Naive B cell (primary cell): ENCODE measurements at places on chromosomes 3 and 15. TPM values are rescaled to one million over a fixed set of nuclear protein-coding genes. Genes with fewer than 3 reads are reported as not detected.

- DNase-seq = peak; percentile 12
- no peak overlapping the region for H3K27ac ChIP-seq
- no peak overlapping the region for H3K4me3 ChIP-seq
- H3K36me3 ChIP-seq = no peaks in the 10 kb centered on the region
These were observed 56.0 kb downstream of the KBTBD12 start for GRCh38 chr3:127970966-127971592.

DNA sequence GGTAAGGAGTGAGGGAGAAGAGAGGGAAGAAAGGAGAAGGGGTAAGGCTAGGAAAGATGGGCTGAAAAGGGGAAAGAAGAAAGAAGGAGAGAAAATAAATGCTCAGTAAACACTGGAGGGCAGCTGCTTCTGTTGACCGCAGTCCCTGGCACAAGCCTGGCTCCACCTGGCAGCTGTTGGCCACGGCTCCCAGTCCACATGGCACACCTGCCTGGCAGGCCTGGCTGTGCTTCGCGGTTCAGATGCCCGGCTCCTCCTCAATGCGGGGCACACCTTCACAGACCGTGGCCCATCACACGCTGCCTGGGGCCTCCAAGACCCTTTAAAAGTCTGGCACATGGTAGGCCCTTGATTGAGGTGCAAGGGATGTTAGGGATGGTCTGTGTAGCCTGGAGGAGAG, 516.8 kb upstream of the PROK2 start:
- H3K4me1 ChIP-seq = peaks cover 13% of the 10 kb centered on the region
- H3K27me3 ChIP-seq = peaks cover 14% of the 10 kb centered on the region
- DNase-seq = no peak
- no peak overlapping the region for H3K4me3 ChIP-seq

DNA sequence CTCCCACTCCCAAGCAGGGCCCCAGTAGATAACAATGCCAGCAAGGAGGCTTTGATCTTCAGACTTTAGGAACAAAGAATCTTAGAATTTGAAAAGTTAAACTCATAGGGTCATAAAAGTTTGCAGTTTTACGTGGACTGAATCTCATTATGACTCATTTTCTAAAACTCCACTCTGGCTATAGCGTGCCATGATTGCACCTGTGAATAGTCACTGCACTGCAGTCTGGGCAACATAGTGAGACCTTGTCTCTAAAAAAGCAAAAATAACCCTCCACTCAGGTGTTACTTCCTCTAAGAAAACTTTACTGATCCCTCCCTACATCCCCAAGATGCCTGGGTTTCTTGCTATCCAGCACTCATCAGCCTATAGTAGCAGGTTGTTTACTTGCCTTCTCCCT, 104.5 kb downstream of the IL20RB start:
- no peak overlapping the region for H3K4me3 ChIP-seq
- peaks cover 37% of the 10 kb centered on the region for H3K27me3 ChIP-seq

The PGBD4 gene
- polyA plus RNA-seq = 2.7 TPM

The CYP19A1 gene
- not detected for polyA plus RNA-seq

DNA sequence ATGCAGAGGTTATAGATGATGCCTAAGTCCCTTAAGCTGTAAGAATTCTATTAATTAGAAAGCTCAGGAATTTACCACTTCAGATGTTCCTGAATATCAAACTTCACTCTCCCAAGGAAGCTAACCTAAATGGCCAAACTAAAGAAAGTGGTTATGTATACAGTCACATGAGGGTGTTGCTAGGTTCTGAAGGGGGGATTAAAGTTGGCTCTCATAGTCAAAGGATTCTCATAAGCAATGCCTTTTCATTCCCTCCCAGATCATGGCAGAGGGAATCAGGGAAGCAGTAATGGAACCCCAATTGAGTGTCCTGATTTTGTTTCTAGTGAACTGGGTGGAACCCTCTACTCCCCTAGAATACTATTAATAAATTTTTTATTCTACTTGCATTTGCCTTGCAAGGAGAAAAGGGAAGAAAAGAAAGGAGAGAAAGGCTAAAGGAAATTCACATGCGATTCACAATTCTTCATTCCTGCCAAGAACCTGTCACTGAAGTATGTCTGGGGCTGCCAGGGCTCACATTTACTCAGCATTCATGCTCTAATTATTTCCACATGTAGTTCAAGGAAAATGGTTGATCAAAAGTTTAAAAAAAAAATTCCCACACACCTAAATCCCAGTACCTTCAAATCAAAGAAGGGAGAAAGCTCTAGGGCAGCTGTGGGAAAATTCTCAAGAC, 25.1 kb downstream of the FSTL1 start:
- DNase-seq = no peak
- no peak overlapping the region for H3K27ac ChIP-seq
- peaks cover 13% of the 10 kb centered on the region for H3K27me3 ChIP-seq
- H3K36me3 ChIP-seq = no peaks in the 10 kb centered on the region
- no peaks in the 10 kb centered on the region for H3K4me1 ChIP-seq
- no peak overlapping the region for H3K4me3 ChIP-seq

The GPR15 gene
- polyA plus RNA-seq = 0.32 TPM

The SAMD7 gene
- not detected for polyA plus RNA-seq

The PLCB2 gene
- 13.4 TPM for polyA plus RNA-seq

The ECT2 gene
- polyA plus RNA-seq = 8.5 TPM
